Natural killer cell treated with Interleukin-12 subunit alpha and Interleukin-12 subunit beta and Interleukin-15 and Interleukin-18, amount 100 ng/mL, for 72 hours (primary cell): ENCODE measurements at places on chromosomes 3 and 15. TPM values are rescaled to one million over a fixed set of nuclear protein-coding genes. Genes with fewer than 3 reads are reported as not detected.

TEX9 gene
- total RNA-seq, result 0.57 TPM

NANOGP8 gene
- total RNA-seq, result not detected

SYNPR gene
- not detected for total RNA-seq

KCNMB3 gene
- total RNA-seq, result 2.1 TPM

GRCh38 chr3:141405025-141405424, 36.7 kb downstream of the ZBTB38 start:
- no peak overlapping the region for H3K4me3 ChIP-seq
- H3K36me3 ChIP-seq, result peaks cover 12% of the 10 kb centered on the region
- H3K4me1 ChIP-seq, result peaks cover 47% of the 10 kb centered on the region
- no peaks in the 10 kb centered on the region for H3K27me3 ChIP-seq
- peak overlapping the region; percentile 44 for H3K27ac ChIP-seq

GRCh38 chr3:33030802-33031201, 66.1 kb downstream of the GLB1 start:
- H3K36me3 ChIP-seq, result peaks cover 13% of the 10 kb centered on the region
- DNase-seq, result no peak
- H3K4me1 ChIP-seq, result peaks cover 19% of the 10 kb centered on the region
- no peaks in the 10 kb centered on the region for H3K27me3 ChIP-seq
- peak overlapping the region; percentile 18 for H3K4me3 ChIP-seq

- no peaks in the 10 kb centered on the region for H3K27me3 ChIP-seq
- no peak overlapping the region for H3K4me3 ChIP-seq
- no peak for DNase-seq
- H3K4me1 ChIP-seq, result no peaks in the 10 kb centered on the region
- no peaks in the 10 kb centered on the region for H3K36me3 ChIP-seq
Observed at GRCh38 chr3:69642606-69643005, 96.7 kb upstream of the MITF start.

DNA sequence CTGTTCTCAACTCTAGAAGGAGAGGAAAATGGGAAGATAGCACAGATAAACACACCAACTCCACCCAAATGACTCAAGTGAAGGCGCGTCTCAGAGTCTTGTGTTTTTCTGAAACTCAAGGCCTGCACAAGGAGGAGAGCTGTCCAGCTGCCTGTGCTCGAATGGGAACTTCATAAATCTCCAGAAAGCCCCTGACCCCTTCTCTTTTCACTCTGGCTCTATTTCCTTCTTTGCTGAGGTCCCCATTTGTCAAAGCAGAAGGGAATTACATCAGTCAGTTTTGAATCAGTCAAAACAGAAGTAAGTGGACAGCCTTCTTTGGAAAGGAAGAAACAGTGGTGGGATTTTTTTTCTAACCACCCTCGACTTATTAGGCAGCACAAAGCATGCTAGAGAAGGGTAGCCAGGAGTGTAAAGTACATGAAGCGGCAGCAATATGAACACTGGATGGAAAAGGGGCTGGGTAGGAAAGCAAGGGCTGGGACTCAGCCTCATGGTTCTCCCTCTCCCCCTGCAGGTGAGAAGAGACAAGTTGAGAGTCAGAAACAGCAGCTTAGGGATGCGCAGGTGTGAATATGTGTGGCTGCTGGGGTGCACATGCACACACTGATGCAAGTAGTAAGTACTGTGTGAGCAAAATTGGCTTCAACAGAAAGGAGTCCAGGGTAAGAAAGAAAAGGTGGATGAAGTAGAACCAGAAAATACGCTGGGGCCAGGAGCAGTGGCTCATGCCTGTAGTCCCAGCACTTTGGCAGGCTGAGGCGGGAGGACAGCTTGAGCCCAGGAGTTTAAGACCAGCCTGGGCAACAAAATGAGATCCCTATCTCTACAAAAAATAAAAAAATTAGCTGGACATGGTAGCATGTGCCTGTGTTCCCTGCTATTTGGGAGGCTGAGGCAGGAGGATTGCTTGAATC, 36.6 kb upstream of the MAGEF1 start:
- no peak overlapping the region for H3K27ac ChIP-seq
- H3K4me1 ChIP-seq, result peaks cover 6% of the 10 kb centered on the region
- H3K27me3 ChIP-seq, result peaks cover 7% of the 10 kb centered on the region
- no peaks in the 10 kb centered on the region for H3K36me3 ChIP-seq

DNA sequence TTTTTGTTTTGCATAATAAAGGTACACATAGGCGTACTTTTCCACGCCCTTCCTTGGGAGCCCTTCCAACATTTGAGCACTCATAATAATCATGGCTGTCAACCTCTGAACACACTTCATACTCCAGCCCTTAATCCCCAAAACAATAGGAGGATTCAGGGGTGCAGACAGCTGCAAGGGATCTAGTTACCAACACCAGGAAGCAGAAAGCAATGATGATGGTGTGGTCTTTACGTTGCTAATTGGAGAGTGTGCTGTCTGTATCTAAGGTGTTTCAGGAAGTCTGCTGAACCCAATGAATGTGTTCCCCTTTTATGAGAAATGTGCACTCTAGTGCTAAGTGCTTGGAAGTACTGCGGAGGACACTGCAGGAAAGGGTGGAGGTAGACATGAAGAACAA, 60.3 kb upstream of the PDZRN3 start:
- H3K27ac ChIP-seq, result no peak overlapping the region
- no peak overlapping the region for H3K4me3 ChIP-seq
- no peaks in the 10 kb centered on the region for H3K4me1 ChIP-seq
- no peaks in the 10 kb centered on the region for H3K27me3 ChIP-seq

GRCh38 chr3:193556841-193557240, 2.1 kb upstream of the ATP13A4 start:
- no peak for DNase-seq
- no peaks in the 10 kb centered on the region for H3K27me3 ChIP-seq
- no peaks in the 10 kb centered on the region for H3K36me3 ChIP-seq
- H3K27ac ChIP-seq, result no peak overlapping the region
- no peak overlapping the region for H3K4me3 ChIP-seq

DNA sequence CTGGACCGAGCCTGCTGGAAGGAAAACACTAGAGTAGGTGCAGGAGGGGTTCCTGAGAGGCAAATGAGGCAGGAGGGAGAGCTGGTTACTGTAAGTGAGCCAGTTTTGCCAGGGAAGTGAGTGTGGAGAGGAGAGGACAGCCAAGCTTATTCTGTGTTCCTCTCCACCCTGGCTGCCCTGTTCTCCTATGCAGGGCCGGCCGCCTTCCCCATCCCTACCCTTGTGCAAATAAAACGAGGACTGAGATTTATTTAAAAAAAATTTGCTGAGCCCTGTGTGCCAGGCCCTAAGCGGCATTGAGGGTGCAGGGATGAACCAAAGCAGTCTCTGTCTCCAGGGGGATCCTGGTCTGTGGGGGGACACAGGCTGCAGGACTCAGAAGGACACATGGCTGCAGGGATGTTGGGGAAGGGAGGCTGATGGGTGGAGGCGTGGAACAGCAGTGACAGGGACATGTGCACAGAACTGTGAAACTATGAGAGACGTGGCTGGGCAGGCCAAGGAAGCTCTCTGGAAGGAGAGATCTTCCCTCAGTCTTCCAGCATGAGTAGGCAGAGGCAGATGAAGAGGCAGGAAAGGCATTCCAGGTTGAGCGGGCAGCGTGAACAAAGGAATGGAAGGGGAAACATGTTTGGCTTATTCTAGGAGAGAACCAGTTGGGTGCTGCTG, 12.1 kb downstream of the CORO2B start:
- no peak for DNase-seq
- H3K27ac ChIP-seq, result no peak overlapping the region
- H3K27me3 ChIP-seq, result peaks cover 16% of the 10 kb centered on the region

DNA sequence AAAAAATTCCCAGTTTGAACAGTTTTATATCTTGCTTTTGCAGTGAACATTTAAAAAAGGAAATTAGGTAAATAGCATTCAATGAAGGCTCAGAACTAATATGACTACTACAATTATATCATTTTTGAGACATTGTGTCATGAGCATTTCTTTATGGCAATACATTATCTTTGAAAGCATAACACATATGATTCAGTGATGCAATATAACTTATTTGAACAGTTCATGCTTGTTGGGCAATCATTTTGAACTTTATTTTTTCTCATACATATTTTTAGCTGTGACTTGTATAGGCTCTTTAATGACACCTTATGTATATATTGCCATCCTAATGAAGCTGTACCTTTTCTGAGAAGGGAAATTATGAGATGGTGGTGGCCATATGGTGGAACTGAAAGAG, 828.6 kb upstream of the NR2F2 start:
- H3K4me3 ChIP-seq, result no peak overlapping the region
- no peaks in the 10 kb centered on the region for H3K36me3 ChIP-seq
- H3K27ac ChIP-seq, result no peak overlapping the region
- H3K4me1 ChIP-seq, result peaks cover 18% of the 10 kb centered on the region
- peaks cover 19% of the 10 kb centered on the region for H3K27me3 ChIP-seq

DNA sequence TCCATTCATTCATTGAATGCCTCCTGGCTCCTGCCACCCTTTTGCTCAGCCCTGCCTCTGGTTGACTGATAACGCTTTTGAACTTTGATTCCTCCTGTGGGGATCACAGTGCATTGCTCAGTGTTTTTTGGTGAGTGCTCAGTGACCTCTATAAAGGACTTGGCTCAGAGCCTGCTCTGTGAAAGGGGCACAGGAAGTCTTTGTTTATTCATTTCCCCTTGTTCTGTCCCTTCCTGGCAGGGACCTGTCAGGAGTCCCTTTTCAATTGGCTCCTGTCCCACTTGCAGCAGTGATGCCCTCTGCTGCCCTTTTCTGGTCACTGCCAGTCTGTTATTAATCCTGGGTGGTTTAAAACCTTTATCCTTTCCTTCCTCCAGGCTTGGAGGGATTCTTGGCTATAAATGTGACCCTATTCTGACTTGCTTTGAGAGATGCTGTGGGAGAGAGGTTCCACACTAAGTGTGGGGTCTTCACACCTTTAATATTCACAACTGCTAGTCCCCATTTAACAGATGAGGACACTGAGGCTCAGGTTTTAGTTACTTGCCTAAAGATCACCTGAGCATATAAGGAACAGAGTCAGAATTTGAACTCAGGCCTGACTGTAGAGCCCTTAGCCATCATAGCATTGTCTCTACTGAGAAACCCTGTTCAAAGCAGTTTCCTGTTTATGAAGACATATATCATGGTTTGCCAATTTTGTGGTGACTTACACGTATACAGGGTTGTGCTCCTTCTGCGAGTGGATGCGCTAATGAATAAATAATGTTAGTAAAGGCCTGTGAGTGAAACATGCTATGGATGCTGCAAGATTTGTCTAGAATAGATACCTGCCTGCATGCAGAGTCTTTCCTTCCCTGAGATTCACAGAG, 23.2 kb upstream of the TATDN2 start:
- H3K27ac ChIP-seq, result peak overlapping the region; percentile 92
- H3K27me3 ChIP-seq, result no peaks in the 10 kb centered on the region
- H3K4me3 ChIP-seq, result peak overlapping the region; percentile 87
- H3K36me3 ChIP-seq, result peaks cover 18% of the 10 kb centered on the region

DNA sequence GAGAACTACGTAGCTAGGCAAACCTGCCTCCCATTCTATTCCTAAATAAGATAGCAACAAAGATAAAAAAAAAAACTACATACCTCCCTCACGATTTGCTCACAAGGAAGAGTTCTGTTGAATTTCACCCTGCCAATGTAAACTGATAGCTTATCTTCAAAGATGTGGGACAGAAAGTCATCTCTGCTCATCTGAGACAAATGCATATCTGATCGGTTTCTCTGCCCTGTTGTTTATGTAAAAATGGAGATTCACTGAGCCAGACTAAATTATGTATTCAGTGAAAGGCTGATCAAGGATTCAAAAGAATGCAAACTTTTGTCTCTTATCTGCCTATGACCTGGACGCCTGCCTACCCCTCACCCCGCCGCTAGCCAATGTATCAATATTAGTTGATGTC, 11.2 kb downstream of the PYGO1 start:
- no peak for DNase-seq
- H3K4me3 ChIP-seq, result no peak overlapping the region
- H3K27me3 ChIP-seq, result peaks cover 26% of the 10 kb centered on the region
- no peak overlapping the region for H3K27ac ChIP-seq
- no peaks in the 10 kb centered on the region for H3K36me3 ChIP-seq

DNA sequence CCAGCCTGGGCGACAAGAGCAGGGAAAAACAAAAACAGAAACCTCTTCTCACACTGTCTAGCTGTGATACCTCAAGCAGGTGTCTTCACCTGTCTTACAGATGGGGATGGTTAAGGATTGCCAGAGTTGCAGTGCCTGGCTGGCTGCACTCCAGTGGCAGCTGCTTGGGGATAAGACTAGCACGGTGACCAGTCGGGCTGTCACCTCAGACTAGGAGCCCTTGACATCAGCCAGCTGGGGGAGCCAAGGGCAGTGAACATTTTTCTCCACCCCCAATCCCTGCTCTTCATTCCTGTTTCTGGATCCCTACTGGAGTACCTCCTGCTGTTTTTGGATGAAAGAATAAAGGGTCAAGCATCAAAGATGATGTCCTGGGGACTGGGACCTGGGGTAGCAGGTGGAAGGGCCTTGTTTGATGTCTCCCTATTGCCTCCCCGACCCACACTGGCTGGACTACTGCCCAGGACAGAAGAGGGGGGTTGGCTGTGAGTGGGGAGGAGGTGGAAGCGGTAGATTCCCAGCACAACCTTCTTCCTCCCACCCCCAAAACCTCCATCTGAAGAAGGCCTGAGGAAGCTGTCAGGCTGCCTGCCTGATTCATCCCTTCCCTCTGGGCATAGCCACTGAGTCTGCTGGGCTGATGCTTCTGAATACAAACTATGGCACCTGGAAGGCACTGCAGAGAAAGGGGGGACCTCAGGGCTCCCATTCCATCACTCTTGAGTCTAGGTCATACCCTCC, 7.0 kb upstream of the CPNE9 start:
- H3K36me3 ChIP-seq, result peaks cover 7% of the 10 kb centered on the region
- H3K27ac ChIP-seq, result no peak overlapping the region
- peaks cover 6% of the 10 kb centered on the region for H3K4me1 ChIP-seq
- no peaks in the 10 kb centered on the region for H3K27me3 ChIP-seq
- H3K4me3 ChIP-seq, result no peak overlapping the region
- no peak for DNase-seq

GRCh38 chr3:175222356-175222755, 363.2 kb downstream of the NAALADL2 start:
- DNase-seq, result no peak
- no peak overlapping the region for H3K27ac ChIP-seq
- H3K4me3 ChIP-seq, result no peak overlapping the region
- H3K27me3 ChIP-seq, result no peaks in the 10 kb centered on the region
- peaks cover 4% of the 10 kb centered on the region for H3K36me3 ChIP-seq

- no peak for DNase-seq
- H3K27me3 ChIP-seq, result peaks cover 9% of the 10 kb centered on the region
- H3K36me3 ChIP-seq, result no peaks in the 10 kb centered on the region
- H3K4me3 ChIP-seq, result no peak overlapping the region
- no peaks in the 10 kb centered on the region for H3K4me1 ChIP-seq
Observed at GRCh38 chr3:16064642-16065414, 109.7 kb upstream of the GALNT15 start.

GRCh38 chr15:71515375-71516186, 294.8 kb upstream of the NR2E3 start:
- no peak overlapping the region for H3K27ac ChIP-seq
- H3K4me3 ChIP-seq, result no peak overlapping the region
- peaks cover 61% of the 10 kb centered on the region for H3K27me3 ChIP-seq
- H3K4me1 ChIP-seq, result no peaks in the 10 kb centered on the region

DNA sequence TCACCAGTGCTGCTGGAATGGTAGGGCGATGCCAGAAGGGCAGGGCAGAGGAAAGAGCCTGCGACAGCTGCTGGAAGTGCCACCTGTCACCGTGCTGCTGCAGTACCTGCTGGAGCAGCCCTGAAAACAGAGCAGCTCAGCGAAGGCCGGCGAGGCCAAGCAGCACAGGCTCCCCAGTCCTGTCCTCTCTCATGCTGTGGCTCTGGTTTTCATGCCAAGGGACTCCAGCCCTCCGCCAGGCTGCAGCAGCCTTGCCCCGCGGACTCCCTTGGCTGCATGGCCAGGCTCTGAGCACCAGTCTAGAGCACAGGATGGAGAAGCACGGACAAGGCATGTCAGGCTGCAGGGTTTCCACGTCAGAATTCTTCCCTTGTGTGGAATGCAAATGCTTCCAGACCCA, 43.9 kb downstream of the ADCY5 start:
- peaks cover 3% of the 10 kb centered on the region for H3K27me3 ChIP-seq
- no peaks in the 10 kb centered on the region for H3K36me3 ChIP-seq
- H3K4me1 ChIP-seq, result no peaks in the 10 kb centered on the region
